Activated naive CD4-positive, alpha-beta T cell treated with anti-CD3 and anti-CD28 coated beads, Interleukin-2, amount 50 U/mL, for 72 hours (primary cell): ENCODE measurements at places on chromosomes 12 and 14. TPM values are rescaled to one million over a fixed set of nuclear protein-coding genes. Genes with fewer than 3 reads are reported as not detected.

DNA sequence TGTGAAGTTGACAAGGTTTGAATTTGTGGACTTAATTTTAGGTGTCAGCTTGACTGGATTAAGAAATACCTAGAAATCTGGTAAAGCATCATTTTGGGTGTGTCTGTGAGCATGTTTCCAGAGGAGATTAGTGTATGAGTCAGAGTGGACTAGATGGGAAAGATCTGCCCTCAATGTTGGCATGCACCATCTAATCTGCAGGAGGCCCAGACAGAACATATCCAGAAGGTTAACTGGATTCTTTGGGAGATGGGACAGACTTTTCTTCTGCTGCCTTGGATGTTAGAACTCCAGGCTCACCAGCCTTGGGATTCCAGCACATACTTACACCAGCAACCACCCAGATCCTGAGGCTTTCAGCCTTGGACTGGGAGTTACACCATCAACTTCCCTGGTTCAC is 14.1 kb downstream of the SGPP1 start:
- DNase-seq: no peak

GRCh38 chr14:23093991-23094665 is 808 bp downstream of the ACIN1 start:
- DNase-seq: no peak

GPR132 gene
- total RNA-seq: 32.6 TPM

- no peak for DNase-seq
These were observed 52.6 kb downstream of the LRP6 start for GRCh38 chr12:12214201-12214600.

DNA sequence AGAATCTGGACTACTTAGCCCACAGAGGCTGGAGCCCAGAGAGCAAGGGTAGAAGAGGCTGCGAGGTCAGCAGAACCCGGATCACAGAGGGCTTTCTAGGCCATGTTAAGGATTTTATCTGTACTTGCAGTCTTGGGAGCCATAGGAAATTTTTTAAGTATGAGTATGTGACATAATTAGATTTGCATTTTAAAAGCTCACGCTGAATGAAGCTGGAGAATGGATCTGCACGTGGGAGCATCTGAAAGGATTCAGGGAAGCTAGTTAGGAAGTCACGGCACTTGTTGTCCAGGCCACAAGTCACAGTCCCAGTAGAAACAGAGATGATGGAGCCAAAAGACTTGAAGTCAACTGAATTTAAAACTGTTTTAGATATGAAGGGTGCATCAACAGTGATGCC is 14.1 kb downstream of the CORO1C start:
- no peak for DNase-seq

DNA sequence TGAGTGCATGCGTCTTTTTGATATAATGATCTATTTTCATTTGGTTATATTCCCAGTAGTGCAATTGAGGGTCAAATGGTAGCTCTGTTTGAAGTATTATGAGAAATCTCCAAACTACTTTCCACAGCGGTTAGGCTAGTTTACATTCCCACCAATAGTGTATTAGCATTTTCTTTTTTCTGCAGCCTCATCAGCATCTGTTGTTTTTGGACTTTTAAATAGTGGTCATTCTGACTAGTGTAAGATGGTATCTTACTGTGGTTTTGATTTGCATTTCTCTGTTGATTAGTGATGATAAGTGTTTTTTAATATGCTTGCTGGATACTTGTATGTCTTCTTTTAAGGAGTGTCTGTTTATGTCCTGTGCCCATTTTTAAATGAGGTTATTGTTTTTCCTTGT is 3.7 kb upstream of the KLRC1 start:
- no peak for DNase-seq

GRCh38 chr14:72401632-72402376 is 469.6 kb downstream of the RGS6 start:
- no peak for DNase-seq

DNA sequence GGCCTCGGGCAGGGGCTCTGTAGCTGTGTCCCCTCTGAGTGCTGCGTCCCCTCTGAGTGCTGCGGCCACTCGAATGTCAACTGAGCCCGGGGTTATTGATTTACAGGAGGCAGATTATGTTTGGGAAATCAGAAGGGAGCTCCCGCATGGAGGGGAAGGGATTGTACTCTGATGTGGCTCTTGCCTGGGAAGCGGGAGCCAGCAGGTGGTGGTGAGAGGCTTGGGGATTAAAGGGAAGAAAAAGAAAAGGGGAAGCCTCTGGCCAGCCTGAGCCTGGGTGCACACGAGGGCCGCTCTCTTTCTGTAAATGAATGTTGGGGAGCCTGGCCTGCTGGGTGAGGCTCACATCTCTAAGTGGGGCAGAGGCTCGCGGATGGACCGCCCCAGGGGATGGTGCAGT is 143.7 kb downstream of the AACS start:
- DNase-seq: no peak

- DNase-seq: no peak
These were observed 9.0 kb upstream of the KRT1 start for GRCh38 chr12:52689239-52689638.

ASCL1 gene
- not detected for total RNA-seq

KIF21A gene
- 16.8 TPM for total RNA-seq

DNAAF2 gene
- total RNA-seq: 7.2 TPM

- no peak for DNase-seq
These were observed 316.8 kb downstream of the SSPN start for GRCh38 chr12:26512213-26512612.

GRCh38 chr14:23153851-23154796 is 29.3 kb downstream of the SLC7A8 start:
- DNase-seq: no peak

ALG10B gene
- 14.2 TPM for total RNA-seq

RHNO1 gene
- 30.1 TPM for total RNA-seq

- DNase-seq: no peak
These were observed 98.6 kb downstream of the SLC5A8 start for GRCh38 chr12:101111441-101111840.

DNA sequence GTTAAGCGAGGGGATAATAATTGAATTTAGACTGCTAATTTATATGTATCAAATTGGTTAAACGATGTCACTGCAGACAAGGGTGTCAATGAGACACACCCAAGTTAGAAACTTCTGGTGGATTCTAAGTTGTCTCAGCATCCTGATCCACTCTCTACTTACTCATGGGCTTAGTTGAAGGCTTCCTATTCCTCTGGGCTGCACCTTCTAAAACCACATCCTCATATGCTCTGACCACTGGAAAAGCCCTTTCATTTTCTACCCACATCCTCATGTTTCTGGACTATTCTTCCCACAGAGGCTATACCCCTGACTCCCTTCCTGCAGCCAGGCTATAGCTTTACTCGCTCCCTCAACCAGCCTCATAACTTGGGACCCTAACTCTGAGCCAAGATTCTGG is 493.8 kb downstream of the VRK1 start:
- DNase-seq: no peak

KRT74 gene
- not detected for total RNA-seq

LTBR gene
- total RNA-seq: 3.1 TPM

DNA sequence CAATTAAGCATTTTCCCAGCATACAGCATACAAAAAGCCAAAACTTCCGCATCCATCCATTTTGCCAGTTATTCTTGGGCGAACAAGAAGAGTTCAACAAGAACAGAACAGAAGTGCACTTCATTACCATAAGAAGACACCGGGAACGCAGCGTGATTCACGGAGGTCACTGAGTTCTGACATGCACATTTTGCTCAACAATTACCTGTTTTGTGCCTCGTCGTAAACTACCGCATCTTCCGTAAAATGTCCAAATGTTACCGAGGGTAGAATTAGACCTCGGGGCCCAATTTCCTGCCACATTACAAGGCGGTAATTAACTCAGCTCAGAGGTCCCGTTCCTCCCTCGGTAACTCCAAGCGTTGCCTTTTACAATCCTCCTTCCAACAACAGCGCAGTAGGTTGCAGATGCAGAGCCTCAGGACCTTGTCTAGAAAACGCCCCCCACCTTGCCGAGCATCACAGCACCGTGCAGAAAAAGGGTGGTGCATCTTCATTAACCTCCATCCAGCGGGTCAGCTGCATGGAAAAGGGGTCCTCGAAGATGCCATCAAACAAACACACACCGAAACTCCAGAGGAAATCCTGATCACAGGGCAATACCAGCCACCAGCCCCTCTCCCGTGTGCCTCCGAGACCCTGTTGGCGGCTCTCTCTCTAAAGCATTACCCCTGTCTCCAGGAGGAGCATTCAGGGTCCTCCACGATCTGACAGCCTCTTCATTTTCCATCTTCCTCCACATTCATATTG is 125.2 kb downstream of the BCL11B start:
- no peak for DNase-seq

DNA sequence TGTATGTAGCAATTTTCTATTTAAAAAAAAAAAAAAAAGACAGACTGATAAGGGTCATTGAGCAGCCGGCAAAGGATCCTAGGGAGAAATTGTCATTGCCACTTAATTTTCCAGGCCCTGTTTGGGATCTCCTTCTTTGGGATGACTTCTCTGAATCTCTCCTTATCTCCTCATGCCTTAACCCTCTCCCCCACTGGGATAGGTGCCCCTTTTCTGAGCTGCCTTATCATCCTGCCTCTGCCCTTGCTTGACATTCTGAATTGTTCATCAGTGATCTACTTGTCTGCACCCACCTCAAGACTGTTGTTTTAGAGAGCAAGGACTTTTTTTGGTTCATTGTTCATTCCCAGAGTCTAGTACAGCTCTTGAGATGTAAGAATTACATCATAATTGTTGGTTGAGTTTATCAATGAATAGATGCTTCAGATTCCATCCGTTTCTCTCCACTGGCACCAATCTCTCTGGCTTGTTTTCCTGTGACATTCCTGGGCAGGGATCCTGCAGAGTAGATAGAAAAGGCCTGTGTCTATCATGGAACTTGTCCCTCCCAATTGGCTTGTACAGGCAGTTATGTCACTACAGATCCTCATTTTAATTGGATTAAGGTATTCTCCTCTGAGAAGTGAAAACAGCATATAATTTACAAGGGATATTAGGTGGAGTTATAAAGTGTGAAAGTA is 42.6 kb downstream of the SOCS2 start:
- DNase-seq: no peak

DNA sequence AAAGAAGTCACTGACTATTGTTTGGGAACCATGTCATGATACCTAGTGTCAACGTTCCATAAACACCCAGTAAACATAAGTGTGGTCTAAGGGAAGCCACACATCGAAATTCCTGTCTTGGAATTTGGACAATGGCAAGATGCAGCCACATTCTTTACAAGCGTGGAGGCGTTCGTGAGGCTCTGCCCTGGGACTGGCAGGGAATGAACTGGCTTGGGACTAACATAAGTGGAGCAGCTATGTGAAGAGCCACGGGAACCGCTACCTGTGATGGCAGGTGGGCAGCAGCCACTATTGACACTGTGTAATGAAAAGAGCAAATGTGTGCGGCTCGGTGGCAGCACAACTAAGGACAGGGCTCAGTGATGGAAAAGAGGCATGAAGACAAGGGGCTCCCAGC is 10.0 kb upstream of the NRIP2 start:
- no peak for DNase-seq

C1QL4 gene
- not detected for total RNA-seq

GRCh38 chr14:104732931-104733681 is 9.1 kb downstream of the ADSS1 start:
- no peak for DNase-seq

GRCh38 chr14:101408077-101408831 is 153.0 kb upstream of the DIO3 start:
- no peak for DNase-seq

- DNase-seq: no peak
These were observed 11.2 kb upstream of the IFNG start for GRCh38 chr12:68170726-68171125.

GRCh38 chr12:3167636-3168035 is 90.5 kb downstream of the TSPAN9 start:
- no peak for DNase-seq

NRL gene
- total RNA-seq: 4.8 TPM

- DNase-seq: no peak
These were observed 13.8 kb downstream of the BICD1 start for GRCh38 chr12:32120419-32120818.

DNA sequence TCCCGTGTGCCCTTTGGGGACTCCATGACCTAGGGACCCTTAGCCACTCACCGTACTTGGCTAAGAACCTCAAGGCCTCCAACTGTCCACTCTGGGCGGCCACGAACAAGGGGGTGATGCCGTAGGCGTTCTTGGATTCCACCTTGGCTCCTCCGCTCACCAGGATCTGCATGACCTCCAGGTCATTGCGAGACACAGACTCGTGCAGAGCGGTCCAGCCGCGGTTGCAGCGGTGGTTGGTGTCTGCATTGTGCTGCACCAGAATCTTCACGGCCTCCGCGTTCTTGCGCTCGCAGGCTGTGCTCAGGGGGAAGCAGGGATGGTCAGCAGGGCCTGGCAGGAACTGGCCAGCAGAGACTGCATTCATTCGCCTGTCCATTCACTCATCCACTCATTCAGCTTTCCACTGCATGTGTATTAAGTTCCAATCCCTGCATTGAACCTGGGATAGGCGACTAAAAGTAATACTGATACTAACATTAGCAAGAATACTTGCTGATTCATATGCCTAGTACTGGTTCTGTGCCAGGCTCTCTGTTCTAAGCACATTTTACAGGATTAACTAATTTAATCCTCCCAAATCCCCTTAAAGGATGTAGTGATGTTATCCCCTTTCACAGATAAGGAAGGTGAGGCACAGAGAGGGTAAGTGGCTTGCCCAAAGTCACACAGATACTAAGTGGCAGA is 23.9 kb downstream of the FAM181A start:
- DNase-seq: no peak

DNA sequence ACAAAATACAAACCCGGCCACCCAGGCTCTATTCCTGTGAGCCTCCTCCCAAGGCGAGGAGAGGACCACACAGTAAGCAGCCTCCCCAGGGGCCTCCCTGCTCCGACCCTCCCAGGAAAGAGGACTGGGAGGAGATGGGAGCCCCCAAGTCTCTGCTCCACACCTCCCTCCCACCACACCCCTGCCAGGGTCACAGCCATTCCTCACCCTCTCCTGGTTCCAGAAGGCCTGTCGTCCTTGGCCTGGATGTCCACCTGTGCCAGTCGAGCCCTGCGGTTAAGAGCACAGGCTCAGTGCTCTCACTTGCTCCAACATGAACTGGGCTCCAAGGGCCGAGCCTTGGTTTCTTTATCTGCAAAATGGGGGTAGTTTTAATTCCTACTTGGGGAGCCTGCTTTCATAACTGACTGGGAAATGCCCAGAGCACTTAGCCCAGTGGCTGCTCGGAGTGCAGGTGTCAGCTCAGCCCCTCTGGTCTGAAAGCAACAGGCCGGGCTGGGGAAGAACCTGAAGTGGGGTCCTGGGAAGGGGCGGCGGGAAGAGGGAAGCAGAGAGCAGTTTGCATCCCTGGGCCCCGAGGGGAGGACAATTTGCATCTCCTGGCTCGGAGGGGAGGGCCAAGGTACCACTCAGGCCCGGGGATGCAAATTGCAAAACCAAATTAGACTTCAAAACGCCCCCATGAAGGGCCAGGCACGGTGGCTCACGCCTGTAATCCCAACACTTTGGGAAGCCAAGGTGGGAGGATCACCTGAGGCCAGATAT is 23.6 kb downstream of the TCHP start:
- no peak for DNase-seq

DNA sequence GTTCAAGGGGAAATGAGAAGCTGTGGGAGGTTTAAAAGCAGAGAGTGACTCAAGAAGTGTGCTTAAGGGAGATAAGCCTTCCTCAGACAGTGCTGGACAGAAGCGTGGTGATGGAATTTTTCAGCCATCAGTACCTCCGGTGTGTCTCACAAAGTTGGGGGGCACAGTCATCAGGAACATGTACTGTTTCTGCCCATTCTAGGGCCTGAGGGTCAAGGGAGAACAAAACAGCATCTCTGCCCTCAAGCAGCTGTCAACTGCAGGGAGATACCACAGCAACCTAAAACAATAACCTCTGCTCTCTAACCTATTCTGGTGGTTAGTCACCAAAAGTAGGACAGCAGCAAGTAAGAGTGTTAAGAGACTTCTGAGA is 2.0 kb upstream of the STON2 start:
- no peak for DNase-seq
